ENCODE measurements at places on chromosomes 2 and 18.

DNA sequence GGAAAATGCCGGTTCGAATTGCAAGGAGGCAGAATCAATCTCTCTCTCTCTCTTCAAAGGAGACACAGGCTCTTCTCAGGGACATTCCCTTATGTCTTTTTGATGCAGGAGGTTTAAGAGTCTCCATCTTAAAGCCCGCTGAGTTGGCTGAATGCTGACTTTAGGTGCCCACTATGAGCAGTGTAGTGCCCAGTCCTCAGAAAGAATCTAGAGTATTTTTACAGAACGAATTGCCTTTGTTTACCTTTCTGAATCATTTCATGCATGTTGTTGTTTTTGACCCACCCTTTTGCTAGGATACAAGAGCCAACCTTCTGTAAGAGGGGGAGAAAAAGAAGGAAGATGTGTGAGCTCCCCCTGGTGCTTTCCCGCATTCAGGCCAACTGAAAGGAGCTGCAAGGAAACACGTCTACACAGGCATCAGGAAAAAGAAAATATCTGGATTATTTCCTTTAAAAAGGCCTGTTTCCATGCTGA, 193.5 kb upstream of the TCF4 start:
- DNase-seq, result peak; percentile 82

DNA sequence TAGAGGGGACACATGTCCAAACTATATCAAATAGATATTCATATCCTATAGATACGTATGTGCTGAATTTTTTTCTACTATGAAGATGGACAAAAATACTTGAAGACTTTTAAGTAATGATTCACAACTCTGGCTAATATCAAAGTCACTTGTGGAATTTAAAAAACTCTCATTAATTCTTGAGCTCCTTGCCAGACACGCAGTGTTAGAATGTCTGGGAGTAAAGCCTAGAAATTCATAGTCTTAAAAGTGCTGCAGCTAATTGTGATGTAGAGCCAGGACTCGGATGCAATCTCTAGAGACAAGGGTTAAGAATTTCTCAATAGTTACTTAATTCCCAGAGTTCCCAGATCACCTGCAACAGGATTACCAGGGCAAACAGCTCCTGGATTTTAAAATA, 107.4 kb downstream of the ARL6IP6 start:
- peak; percentile 40 for DNase-seq

- no peak for DNase-seq
These were observed 125.5 kb upstream of the REV1 start for GRCh38 chr2:99615247-99615771.

- no peak for DNase-seq
These were observed 1653.8 kb upstream of the DDX18 start for GRCh38 chr2:116160657-116161056.

DNA sequence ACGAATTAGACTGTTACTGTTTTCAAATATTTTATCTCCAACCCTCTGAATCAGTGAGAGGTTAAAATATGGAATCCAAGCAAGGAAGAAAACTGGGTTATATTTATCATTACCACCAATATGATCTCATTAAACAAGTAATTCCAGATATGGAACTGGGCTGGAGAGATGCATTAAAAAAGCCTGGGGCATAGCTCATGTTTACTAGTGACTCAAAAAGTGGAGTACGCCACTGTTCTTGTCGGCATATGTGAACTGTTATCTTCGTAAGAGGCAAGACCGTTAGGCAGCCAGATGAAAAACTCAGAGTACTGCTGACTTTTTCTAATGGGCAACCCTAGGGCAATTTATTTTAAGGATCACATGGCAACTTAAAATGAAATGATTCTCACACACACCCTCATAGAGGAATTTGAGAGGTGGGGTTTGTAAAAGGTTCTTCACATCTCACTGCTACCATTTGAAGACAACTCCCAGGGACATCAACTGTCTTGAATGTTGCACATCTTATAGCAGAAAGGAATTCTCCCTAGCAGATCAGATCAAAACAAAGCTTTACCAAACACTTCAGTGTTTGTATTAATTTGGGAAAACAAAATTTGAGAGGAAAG, 105.2 kb upstream of the TFCP2L1 start:
- no peak for DNase-seq

DNA sequence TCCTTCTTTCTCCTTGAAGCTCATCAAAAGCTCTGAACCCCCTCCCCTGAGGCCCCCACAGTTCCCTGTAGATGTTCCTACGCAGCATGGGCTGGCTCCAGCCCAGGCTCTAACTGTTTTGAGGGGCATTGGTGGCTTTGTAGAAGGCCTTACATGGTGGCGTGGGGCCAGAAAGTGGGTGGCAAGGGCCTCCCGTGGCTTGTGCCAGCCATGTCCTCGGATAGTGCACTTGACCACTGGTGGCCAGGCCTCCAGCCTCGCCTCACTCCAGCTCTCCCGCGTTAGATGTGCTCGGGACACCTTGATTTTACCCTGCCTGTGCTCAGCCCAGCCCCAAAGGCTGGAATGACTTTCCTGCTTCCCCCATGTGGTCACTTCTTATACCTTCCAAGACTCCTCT, 92.9 kb downstream of the TWIST2 start:
- DNase-seq, result no peak

GRCh38 chr2:171670655-171671054, 16.6 kb upstream of the DYNC1I2 start:
- DNase-seq, result no peak

GRCh38 chr2:10552871-10553245, 104.7 kb upstream of the ODC1 start:
- DNase-seq, result no peak

DNA sequence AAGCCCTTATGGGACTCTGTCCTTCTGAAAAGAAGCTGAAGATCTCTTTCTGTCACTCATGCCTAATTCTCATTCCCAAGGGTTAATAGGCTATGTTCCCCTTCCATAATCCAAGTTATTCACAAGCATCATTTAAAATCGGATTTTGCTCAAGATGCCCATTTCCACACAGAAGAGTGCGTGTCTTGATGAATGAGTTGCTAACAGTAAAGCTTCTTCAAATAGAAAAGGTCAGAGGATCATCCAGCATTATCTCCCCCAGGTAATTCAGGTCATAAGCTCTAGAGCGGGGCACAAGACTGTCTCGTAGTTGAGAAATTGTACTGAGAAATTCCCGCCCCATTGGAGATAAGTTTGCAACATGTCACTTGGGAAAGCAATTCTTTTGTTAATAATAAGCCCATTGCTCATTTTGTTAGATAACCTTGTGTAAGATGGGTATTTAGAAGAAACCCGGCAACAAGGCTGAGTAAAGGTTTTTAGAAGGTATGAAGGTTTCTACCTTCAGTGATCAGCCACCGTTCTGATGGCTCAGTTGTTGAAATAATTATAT, 290.7 kb upstream of the EPAS1 start:
- DNase-seq, result no peak

DNA sequence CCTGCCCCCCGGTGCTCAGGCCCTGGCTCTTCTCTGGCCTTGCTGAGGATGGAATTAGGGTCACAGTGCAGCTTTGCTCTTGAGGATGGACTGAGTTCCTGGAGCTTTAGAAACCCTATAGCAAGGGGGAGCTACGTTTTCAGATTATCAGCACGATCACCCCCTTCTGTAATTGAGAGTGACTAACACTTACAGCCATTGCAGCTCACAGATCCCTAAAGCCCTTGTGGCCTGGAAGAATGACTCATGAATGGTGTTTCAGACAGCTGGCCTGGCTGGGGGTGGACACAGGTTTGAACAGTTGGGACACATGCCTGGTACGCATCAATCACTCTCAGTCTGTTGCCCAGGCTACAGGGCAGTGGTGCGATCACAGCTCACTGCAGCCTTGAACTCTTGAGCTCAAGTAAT, 79.7 kb upstream of the IGFBP5 start:
- peak; percentile 100 for DNase-seq

GRCh38 chr18:57697426-57697825, 75.8 kb upstream of the NARS1 start:
- no peak for DNase-seq

DNA sequence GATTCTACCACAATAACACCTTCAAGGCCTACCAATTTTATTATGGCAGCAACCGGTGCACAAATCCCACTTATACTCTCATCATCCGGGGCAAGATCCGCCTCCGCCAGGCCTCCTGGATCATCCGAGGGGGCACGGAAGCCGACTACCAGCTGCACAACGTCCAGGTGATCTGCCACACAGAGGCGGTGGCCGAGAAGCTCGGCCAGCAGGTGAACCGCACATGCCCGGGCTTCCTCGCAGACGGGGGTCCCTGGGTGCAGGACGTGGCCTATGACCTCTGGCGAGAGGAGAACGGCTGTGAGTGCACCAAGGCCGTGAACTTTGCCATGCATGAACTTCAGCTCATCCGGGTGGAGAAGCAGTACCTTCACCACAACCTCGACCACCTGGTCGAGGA, 17.1 kb downstream of the APCDD1 start:
- no peak for DNase-seq

GRCh38 chr18:9726175-9726574, 18.1 kb downstream of the RAB31 start:
- DNase-seq, result peak; percentile 56

- DNase-seq, result no peak
These were observed 6.5 kb upstream of the LGALSL start for GRCh38 chr2:64447317-64448040.

Data from myocyte (in vitro differentiated cells).